ENCODE measurements at places on chromosomes 2 and 18.
A peak's percentile ranks its signal among the peaks of the same experiment; 100 is the strongest.

- no peak for DNase-seq
Observed at GRCh38 chr2:205761421-205761820, 79.1 kb downstream of the NRP2 start.

DNA sequence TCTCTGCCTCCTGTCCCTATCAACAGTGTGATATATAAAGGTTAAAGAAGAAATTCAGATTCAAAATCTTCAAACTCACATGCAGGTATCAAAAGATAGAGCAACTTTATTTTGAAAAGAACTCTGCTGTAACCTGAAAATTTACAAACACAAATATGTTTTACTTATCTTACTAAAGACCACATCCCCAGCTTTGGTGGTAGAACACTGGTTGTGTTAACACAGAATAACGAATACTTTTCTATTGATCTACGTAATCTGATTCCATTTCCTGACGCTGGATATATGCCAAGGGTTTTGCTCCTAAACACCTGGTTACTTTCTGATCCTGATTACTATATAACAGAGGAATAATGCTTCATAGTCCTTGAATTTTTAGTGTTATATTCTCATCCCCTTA, 23.1 kb upstream of the SLC39A10 start:
- peak; percentile 43 for DNase-seq

DNA sequence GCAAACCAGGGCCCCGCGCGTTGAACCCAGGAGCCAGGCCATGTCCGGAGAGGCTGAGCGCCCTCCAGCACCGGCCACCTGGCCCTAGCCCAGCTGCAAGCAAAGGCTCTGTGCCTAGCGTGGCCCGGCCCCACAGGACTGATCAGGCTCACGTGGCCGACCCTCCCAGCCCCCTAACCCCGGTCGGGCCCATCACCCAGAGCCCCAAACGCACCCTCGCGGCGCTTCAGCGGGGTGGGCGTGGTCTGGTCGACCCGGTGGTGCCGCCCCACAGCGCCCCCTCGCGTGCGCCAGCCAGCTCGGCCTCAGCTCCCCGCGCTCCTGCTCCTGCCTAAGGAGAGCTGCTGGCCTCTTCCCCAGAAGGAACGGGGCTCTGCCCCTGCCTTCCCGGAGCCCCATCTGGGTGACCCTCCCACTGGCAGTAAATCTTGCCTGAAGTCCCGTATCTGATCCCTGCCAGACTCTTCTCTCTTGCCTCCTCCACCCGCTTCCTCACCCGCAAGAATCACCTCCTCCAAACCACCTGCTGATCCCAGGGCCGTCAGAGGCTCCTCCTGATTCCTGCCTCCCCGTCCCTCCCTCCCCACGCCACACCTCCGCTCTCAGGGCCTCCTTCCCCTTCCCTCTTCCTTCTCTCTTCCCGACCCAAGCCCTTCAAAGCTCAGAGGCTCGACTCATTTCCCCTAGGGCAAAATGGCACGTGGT, 12.3 kb upstream of the TEX51 start:
- peak; percentile 13 for DNase-seq

DNA sequence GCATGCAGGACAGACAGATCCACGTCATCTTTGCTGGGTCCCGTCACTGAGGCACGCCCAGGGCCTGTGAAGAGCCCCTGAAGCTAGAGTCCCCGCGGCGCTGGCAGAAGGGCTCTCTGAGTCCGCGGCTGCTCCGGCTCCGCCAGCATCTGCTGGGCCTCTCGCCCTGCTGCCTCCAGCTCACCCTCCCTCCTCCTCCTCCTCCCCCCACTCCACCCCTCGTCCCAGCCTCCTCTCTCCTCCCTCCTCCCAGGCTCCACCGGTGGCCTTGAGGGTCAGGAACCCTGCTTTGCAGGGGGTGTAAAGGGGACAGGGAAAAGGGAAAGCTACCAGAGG, at the start of gene TNS1:
TNS1 (minus strand) TSS at position 151 of the 336 bp plus-strand sequence; CDS start at position 28, 123 bp downstream.
- peak; percentile 57 for DNase-seq

- no peak for DNase-seq
Observed at GRCh38 chr2:134014196-134014960, 239.5 kb upstream of the MGAT5 start.

GRCh38 chr2:32865399-32866068, 81.2 kb upstream of the LTBP1 start:
- DNase-seq, result no peak

GRCh38 chr2:143728498-143728897, 599.3 kb downstream of the ARHGAP15 start:
- DNase-seq, result no peak

DNA sequence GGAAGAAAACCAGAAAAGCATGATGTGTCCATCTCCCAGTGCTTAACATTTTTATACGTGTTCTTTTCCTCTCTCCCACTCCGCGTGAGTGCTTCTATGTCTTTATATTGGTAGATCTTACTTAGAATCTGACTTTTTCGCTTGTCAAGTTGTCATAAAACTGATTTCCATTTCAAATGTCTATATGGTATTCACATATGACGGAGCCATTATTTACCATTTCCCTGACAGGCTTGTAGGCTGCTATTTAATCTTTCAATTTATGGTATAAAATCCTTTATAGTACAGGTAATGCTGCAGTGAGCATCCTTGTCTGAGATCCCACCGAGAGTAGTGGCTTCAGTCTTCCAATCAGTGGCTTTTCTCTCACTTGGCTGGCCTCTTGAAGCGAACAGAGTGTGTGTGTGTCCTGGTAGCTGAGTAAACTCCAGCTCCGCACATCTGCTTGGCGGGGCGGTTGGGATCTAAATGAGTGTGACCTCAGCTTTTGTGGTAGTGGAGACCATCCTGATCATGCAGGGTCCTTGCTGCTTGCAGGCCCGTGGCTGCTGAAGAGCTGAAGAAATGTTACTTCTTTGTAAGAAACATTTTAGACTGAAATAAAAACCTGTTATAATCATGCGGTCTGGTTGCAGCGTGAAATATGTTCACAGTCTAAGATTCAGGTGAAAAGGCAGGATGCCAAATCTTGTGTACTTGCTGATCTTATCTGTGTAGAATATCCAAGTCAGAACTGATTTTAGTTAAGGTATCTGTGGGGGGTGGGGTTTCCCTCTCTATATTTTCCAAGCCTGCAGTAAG, 40.2 kb downstream of the INPP4A start:
- DNase-seq, result no peak

GRCh38 chr2:212294816-212295215, 243.8 kb downstream of the ERBB4 start:
- peak; percentile 87 for DNase-seq

DNA sequence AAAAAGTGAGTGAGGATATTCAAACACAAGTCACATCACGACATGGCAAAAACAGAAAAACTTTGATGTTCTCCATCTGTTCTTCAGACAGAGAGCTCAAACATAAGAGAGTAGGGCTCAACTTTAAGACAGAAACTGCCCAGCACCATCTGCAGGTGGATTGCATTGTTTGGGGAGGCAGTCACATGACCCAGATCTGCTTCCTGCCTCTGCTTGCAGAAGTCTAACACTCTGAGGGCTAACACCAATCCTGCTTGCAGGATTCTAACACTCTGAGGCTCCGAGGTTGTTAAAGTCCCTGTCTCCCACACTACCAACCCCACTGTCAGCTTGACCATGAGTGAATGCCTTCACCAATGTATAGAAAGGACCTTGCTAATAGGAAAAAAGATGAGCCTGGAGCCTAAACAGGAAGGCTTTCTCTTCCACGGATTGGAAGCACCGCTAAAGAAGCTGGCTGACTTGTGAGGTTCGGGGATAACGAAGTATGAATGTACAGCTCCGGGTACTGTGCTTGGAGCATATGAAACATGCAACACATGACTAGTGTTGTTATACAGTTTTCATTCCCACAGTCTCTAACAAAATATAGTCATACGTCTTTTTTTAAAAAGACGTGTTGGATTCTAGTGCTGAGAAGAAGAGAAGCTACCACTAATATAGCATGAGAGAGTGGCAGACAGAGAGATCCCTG, 176.6 kb upstream of the CREB1 start:
- no peak for DNase-seq

DNA sequence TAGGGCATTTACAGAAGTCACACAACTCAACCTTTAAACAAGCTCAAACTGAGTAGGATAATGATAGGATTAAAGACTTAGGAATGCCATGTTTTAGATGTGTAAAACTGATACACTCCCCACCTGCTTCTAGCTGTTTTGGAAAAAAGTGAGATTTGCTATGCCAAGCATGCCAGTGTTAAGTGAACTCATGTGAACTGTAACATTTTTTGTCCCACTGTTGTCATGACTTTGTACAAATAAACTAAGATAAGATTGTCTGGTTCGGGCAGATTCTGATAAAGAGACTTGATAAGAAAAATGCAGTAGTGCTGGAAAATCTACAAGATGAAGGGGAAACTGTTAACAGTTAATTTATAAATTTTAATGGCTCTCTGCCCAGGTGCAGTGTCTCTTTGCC, 66.5 kb downstream of the GLS start:
- DNase-seq, result no peak

GRCh38 chr2:102594445-102595016, 24.8 kb upstream of the SLC9A2 start:
- no peak for DNase-seq

DNA sequence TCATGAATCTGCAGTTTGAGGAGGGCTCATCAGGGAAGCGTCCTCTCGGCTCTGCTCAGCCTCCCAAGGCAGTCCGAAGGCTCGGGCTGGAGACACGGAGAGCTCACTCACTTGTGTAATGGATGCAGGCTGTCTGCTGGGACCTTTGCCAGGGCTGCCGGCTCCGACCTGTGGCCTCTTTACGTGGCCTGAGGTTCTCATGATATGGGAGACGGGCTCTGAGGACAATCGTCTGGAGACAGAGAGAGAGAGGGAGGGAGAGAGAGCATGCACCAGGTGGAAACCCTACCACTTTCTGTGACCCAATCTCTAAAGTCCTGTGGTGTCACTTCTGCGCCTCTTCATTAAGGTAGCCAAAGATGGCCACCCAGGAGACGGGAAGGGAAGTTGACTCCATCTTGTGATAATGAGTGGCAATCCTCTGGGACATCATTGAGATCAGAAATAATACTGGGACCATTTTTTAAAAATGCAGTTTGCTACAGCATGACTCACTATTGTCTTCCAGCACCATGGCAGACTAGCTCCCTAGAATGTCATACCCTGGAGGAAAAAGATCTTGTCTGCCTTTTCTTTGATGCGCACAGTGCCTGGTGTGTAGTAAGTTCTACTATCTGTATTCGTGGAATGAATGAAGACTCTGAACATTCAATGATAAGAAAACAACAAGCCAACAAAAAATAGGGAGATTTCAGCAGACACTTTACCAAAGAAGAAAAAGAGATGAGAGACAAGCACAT, 60.2 kb downstream of the CD8B2 start:
- no peak for DNase-seq

DNA sequence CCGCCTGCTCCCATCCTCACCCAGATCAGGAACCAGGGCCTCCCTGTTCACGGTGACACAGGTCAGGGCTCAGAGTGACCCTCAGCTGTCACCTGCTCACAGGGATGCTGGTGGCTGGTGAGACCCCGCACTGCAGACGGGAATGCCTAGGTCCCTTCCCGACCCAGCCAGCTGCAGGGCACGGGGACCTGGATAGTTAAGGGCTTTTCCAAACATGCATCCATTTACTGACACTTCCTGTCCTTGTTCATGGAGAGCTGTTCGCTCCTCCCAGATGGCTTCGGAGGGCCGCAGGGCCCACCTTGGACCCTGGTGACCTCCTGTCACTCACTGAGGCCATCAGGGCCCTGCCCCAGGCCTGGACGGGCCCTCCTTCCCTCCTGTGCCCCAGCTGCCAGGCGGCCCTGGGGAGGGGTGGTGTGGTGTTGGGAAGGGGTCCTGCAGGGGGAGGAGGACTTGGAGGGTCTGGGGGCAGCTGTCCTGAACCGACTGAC, 31.7 kb downstream of the GPC1 start:
- DNase-seq, result no peak

DNA sequence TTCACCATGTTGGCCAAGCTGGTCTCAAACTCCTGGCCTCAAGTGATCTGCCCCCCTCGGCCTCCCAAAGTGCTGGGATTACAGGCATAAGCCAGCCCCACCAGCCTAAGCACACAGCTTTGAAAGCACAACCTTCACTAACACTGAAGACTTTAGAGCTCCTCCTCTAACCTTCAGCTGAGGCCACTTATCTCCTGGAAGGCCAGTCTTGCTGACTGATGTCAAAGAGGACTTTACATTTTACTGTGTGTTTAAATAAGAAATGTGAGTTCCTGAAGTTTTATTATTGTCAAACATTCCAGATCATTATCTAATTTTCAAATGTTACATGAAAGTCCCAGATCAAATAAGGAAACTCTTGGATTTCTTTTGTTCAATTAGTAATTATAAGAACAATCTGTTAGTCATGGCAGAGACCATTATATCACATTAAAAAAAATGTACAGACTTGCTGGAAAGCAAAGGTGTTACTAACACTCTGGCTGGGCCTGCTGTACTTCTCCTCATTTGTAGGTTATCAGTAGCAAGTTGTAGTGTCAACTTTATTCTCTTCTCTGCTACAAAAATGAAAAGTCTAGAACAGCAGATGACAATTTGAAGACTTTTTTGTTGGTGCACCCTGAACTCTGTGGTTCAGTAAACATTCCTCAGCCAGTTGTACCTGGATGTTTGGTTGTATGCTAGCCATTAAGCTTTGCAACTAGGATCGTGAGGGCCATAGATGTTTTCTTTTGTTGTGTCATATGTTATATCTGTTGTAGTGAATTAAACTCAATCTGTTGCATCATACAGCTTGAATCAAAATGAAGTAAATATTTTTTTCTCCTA, 80.0 kb downstream of the AOX1 start:
- no peak for DNase-seq

DNA sequence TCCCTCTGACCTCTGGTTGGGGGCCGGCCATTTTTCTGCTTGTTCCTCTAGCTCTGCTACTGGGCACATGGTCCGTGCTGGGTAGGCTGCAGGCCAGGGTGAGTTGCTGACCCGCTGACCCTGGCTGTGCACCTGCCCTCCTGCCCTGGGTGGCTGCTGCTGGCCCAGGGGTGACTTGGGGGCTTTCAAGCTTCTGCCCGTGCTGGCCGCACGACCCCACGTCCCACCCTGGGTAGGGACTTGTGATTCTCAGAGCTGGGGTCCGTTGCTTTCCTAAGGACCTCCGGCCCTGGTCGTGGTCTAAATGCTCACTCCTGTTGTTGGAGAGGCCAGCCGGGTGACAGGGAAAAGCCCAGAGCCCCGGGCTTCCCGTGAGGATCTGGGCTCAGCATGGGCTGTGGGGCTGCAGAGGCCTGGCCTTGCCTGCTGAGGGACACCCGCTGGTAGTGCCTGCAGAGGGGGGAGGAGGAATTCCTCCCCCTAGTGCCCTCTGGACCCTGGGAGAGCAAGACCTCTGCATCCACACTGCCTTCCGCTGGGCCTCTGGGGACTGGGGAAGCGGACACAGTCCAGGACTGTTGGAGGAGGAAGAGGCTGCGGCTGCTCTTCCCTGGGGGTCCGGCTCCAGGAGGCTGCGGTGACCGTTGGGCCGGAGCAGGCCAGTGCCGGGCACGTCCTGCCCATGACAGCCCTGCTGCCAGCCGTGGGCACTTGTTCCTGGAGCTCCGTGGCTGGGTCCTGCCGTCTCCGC, 6.3 kb upstream of the GAL3ST2 start:
- DNase-seq, result no peak

DNA sequence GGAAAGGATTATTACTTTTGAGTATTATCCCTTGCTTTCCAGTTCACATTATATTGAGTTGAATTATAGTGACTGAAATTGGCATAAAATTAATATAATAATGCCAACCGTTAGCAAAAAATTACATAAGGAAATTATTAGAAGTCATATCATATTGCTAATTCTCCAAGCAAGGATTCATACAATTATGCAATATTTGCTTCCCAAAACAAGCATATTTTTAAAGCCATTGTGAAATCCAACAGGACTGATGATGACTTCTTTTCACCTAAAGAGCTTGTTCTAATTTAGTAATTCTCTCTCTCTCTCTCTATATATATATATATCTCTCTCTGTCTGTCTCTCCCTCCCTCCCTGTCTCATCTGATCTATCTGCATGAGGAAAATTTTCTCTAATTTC, 283.5 kb downstream of the DSEL start:
- no peak for DNase-seq

All from NCI-H2171 (cell line).